ENCODE measurements at places on chromosomes 11 and 22. TPM values are rescaled to one million over a fixed set of nuclear protein-coding genes. Genes with fewer than 3 reads are reported as not detected.

- H3K36me3 ChIP-seq: no peaks in the 10 kb centered on the region
- H3K4me1 ChIP-seq: no peaks in the 10 kb centered on the region
- H3K27me3 ChIP-seq: peaks cover 3% of the 10 kb centered on the region
- H3K4me3 ChIP-seq: no peak overlapping the region
Measured at GRCh38 chr11:112760396-112761059, 200.7 kb upstream of the NCAM1 start.

DNA sequence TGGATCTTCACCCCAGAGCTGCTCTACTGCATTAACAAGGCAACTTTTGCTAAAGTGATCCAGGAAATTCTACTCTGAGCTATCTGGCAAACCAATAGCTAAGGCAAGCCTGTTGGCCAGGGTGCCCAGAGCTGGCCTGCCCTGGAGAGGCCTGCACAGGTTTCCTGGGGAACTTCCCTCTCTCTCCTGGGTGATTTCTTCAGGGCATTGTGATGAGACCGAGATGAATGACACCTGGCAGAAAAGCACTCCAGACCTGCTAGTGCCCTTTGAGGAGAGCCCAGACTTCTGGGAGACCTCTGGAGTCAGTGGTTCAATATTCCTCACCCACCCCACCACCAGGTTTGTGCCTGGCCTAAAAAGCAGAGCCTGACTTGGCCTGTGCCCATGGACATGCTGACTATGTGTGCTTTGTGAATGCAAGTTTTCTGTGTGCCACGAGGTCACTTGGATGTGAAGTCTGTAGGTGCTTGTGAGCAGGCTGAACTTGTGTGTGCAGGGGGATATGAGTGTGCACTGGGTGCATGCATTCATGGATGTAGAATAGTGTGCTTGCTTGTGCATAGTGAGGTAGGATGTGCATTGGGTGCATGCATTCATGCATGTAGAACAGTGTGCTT, 4.4 kb upstream of the APLNR start:
- H3K4me3 ChIP-seq: no peak overlapping the region
- H3K36me3 ChIP-seq: no peaks in the 10 kb centered on the region
- DNase-seq: no peak
- H3K4me1 ChIP-seq: peaks cover 17% of the 10 kb centered on the region
- peaks cover 23% of the 10 kb centered on the region for H3K27me3 ChIP-seq

DNA sequence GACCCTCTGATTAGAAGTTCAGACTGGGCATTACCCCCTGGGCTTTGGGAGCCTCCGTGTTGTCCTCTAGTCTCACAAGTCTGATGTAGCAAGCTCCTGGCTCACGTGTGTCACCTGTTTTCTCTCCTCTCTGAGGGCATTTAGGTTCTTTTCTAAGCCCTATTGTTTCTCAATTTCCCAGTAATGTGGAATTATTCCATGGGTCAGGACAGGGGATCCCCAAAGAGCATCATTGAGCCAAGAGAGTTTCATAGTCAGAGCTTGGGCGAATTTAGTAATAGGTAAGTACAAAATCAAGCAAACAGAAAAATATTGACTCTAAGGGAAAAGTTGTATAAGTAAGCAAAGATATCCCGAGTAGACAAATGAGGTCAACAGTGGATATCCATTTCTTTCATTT, 57.3 kb downstream of the PPP6R2 start:
- DNase-seq: no peak
- H3K27me3 ChIP-seq: no peaks in the 10 kb centered on the region

DNA sequence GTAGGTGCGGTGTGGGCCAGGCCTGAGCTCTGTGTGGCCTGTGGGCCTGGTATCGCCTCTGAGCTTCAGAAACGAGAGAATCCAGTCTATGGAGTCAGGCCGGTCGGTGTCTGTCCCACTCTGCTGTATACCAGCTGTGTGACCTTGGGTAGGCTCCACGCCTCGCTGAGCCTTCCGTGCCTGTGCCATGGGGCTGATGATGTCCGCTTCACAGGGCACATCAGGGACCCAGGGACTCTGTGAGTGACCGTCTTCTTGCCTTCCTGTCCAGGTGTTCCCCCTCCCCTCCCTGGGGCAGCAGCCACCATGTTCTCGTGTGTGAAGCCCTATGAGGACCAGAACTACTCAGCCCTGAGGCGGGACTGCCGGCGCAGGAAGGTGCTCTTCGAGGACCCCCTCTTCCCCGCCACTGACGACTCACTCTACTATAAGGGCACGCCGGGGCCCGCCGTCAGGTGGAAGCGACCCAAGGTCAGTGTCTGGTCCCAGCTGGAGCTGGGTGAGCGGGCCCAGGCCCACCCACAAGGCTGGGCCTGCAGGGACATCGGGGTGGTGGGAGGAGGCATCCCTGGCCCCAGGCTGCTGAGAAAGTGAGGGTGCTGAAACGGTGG, 17.9 kb downstream of the CAPN5 start:
- peak overlapping the region; percentile 26 for H3K27ac ChIP-seq
- H3K27me3 ChIP-seq: no peaks in the 10 kb centered on the region
- H3K36me3 ChIP-seq: no peaks in the 10 kb centered on the region
- H3K4me3 ChIP-seq: no peak overlapping the region
- no peak for DNase-seq
- H3K4me1 ChIP-seq: peaks cover 30% of the 10 kb centered on the region

DNA sequence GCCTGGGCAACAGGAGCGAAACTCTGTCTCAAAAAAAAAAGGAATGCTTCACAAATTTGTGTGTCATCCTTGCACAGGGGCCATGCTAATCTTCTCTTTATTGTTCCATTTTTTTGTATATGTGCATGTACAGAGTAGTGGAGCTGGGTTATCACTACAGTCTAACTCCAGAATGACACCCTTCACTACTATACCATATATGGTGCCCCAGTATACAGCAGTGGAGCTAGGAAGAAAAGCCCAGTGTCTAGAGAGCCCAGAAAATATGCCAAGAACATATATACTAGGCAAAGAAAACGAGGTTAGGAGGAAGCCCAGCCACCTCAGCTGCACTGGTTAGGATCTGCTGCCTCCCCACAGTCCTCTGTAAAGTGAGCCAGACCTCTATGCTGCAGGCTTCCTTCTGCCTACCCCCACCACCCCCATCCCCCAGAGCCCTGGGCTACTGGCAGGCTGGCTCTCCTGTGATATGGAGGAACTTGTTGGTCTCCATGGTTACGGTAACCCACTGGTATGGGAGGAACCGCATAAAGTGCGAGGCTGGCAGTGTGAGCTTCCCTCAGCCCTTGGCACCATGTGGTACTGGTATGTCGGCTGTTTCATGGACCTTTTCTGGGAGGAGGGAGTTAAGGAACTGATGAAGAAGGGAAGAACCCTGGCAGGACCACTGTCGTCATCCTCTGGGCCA, 34.3 kb downstream of the RCOR2 start:
- H3K4me3 ChIP-seq: no peak overlapping the region
- H3K4me1 ChIP-seq: peaks cover 73% of the 10 kb centered on the region
- H3K36me3 ChIP-seq: peaks cover 34% of the 10 kb centered on the region
- no peaks in the 10 kb centered on the region for H3K27me3 ChIP-seq
- H3K27ac ChIP-seq: peak overlapping the region; percentile 55

DNA sequence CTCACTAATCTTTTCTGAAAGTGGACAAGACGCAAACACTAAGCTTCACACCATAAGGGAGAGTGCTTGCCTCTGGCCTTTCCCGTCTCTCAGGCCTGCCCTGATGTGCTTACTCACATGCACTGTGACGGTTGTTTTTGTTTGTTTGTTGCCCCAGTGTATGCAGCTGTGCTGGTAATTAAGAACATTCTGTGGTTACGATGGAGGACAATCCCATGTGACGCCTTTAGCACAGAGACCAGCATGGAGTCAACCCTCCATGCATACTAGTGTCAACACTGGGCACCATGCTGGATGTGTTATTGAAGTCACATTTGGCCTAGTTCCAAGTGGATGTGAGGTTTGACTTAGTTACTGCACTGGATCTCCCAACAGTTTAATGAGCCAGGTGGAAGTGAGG, 27.8 kb upstream of the CDON start:
- H3K27me3 ChIP-seq: peaks cover 7% of the 10 kb centered on the region
- DNase-seq: no peak
- H3K27ac ChIP-seq: no peak overlapping the region
- no peak overlapping the region for H3K4me3 ChIP-seq
- H3K4me1 ChIP-seq: peaks cover 4% of the 10 kb centered on the region
- H3K36me3 ChIP-seq: no peaks in the 10 kb centered on the region

DNA sequence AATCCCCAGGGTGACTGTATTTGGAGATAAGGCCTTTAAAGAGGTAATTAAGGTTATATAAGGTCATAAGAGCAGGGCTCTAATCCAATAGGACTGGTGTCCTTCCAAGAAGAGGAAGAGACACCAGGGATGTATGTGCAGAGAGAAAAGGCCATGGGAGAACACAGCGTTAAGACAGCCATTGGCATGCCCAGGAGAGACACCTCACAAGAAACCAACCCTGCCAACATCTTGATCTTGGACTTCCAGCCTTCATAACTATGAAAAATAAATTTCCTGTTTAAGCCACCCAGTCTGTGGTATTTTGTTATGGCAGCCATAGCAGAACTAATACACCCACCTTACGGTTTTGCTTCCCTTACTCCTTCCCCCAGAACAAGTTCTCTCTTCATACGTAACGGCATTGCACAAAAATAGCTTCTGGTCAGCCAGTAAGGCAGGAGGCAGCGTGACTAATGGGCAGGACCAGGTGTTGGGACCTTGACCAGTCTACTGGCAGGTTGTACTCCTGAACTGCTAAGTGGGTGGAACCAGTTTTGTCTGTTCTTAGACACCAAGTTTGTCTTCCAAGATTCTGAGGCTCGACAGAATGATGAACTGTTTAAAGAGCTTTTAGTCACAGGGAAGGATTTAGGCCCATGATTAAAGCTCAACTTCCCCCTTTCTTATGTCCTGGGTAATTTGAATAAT, 31.9 kb upstream of the UPB1 start:
- no peak for DNase-seq
- no peaks in the 10 kb centered on the region for H3K36me3 ChIP-seq
- H3K27ac ChIP-seq: no peak overlapping the region

SCT gene
- total RNA-seq: not detected

IGSF9B gene
- 96.3 TPM for total RNA-seq

CSRP3 gene
- not detected for total RNA-seq

DDX6 gene
- total RNA-seq: 143 TPM

MIAT gene
- total RNA-seq: 26.3 TPM

RIMBP3C gene
- 0.34 TPM for total RNA-seq
